ENCODE measurements at places on chromosomes 6 and 20.
A peak's percentile ranks its signal among the peaks of the same experiment; 100 is the strongest.

DNA sequence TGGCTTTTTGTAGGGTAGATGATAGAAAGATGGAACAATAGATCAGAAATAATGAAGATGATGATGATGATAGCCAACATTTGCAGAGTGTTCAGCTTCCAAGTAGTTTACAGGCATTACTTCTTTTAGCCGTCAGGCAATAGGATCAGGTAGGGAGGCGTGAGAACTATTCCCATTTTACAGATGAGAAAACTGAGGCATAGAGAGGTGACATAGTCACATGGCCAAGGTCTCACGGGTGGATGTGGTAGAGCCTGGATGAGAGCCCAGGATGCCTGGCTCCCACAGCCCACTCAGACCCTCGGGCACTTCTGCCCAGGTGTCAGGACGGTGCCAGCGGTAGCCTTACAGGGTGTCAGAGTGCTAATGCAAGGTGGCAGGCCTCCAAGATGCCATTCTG, 26.0 kb upstream of the TM9SF4 start:
- DNase-seq: no peak

- DNase-seq: no peak
Observed at GRCh38 chr20:17189976-17190695, 36.7 kb upstream of the PCSK2 start.

DNA sequence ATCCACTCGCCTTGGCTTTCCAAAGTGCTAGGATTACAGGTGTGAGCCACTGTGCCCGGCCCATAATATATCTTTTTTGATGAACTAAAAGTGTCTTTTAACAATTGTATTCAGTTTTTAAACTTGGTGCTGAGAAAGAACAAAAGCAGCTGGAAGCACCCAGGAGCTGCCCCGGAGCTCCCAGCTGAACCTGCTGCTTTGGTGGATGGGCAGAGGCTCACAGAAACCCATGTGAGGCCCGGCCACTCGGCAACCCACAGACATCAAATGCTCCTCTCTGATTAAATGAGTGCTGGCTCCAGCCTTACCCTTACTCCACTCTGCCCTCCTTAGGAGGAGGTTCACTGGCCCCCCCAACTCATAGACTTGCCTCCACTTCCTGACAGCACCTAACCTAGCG, 59.4 kb upstream of the FRMD1 start:
- no peak for DNase-seq

DNA sequence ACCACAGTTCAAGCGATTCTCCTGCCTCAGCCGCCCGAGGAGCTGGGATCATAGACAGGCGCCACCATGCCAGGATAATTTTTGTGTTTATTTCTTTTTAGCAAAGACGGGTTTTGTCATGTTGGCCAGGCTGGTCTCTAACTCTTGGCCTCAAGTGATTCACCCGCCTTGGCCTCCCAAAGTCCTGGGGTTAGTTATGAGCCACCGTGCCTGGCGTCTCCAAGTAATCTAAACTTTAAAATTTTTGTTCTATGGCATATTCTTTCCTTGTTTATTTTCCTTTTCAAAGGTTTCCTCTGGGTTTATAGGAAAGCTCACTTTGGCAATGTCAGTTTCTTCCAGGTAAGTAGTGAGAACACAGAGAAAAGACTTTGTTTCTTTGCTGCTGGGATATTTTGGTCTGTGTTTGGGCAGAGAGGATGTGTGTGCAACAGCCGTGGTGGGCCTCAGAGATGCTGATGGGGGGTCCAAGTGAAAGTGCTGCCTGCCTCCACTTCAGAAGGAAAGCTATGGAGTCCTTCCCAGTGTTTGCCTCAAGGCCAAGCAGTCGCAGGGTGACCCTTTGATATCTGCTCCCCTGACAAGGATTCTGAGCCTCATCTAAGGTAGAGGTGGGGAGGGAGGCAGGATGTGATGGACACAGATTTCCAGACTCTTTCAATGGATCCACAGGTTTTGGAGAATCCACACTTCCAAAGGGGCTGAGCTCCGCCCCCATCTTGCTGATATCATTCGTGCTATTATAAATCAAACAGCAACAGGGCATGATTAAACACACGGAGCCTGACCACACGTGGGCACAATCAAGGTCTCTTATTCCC, 2.3 kb downstream of the LRP11 start:
- no peak for DNase-seq

DNA sequence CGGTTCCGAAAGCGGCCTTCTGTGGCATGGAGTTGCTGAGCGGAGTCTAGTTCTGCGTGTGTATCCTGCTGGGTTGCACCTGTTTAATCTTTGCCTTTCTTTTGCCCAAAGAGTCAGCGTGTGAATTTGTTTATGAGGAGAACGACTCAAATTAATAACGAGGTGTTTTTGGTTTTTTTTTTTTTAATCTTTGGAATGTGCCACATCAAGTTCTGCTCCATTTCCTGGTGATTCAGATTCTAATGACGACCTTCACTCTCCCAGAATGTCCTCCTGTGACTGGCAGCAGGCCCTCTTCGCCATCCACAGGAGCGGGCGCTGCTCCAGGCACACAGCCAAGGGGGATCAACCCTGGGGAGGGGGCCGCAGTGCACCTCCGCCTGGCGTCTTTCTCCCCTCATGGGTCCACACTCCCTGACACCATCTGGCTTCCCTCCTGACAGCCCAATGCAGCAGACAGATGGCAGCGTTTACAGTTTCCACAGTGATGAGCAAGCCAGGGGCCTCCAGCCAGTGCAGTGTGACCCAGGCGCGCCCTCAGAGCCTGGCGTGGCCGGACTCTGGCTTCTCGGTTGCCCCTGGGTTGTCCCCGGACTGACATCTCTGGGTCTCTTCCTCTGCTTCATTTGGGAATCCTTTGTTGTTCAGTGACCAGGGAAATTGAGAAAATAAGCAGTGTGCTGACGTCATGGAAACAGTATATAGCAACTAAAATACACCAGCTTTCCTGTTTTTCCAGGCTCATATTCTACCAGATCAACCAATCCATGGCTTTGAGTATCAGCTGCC, 27.5 kb upstream of the AFDN start:
- peak; percentile 48 for DNase-seq

GRCh38 chr6:8069631-8070284, 5.6 kb upstream of the BLOC1S5 start:
- no peak for DNase-seq

DNA sequence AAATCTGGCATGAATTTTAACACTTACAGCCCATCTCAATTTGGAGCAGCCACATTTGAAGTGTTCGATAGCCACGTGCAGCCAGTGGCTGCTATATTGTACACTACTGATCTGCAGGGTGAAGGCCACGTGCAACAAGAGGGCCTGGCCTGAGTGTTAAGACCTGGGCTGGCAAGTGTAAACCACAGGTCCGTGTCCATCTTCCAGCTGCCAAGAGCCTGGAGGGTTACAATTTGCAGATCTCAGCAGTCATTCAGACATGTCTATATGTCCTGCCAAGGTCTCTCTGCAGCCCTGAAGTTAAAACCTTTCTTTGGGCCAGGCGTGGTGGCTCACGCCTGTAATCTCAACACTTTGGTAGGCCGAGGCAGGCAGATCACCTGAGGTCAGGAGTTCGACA, 14.1 kb downstream of the SGK2 start:
- no peak for DNase-seq

- DNase-seq: no peak
Observed at GRCh38 chr20:57251344-57251743, 15.1 kb downstream of the BMP7 start.

- DNase-seq: no peak
Observed at GRCh38 chr6:11552442-11552841, 14.9 kb downstream of the TMEM170B start.

GRCh38 chr6:165655191-165655590, 7.8 kb downstream of the PDE10A start:
- no peak for DNase-seq

Data from kidney tubule cell (primary cell).